ENCODE measurements at places on chromosomes 11 and 22.

- DNase-seq: no peak
These were observed 375.3 kb downstream of the LUZP2 start for GRCh38 chr11:24872186-24872585.

GRCh38 chr11:129189646-129190045 is 2.5 kb downstream of the ARHGAP32 start:
- DNase-seq: no peak

- DNase-seq: no peak
These were observed 230.7 kb upstream of the CHORDC1 start for GRCh38 chr11:90453525-90453924.

DNA sequence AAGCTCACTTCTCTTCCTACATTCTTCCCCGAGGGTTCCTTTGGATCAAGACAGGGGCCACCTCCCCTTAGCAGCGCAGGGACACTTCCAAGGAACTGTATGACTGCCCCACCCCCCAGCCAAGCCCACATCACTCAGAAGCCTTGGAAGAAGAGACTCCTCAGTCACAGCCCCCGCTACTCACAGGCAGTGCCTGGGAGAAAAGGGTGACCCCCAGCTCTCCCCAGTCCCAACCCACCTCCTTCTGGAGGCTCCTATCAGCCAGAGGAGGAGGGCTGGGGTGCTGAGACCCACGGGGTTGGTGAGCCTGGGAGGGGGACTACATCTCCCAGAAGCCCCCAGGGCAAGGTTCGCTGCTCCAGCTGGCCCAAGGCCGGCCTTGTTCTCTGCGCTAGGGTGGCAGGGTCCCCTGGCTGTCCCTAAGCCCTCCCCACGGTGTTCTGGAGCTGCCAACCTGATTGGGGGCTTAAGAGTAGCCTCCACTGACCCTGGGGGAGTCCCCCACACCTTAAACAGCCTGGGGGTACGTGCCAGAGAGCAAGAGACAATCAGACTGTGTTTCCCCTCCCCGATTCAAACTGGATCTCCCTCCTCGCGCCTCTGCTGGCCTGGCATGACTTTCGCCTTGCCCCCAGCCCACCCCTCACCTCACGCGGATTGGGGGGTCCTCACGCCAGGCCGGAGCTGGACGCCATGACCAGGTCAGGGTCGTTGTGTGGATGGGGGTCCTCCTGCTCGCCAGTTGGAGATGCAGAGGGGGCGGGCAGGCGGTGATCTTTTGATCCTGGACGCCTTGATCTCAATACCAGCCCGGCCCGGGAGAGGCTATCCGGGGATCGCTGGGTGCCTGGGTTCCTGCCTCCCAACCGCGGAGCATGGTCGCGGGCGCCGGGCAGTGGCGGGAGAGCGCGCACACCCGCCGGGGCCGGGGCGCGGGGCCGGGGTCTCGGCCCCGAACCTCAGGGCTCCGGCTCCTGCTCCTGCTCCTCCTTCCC is 838 bp downstream of the BCL9L start:
- DNase-seq: peak; percentile 41

DNA sequence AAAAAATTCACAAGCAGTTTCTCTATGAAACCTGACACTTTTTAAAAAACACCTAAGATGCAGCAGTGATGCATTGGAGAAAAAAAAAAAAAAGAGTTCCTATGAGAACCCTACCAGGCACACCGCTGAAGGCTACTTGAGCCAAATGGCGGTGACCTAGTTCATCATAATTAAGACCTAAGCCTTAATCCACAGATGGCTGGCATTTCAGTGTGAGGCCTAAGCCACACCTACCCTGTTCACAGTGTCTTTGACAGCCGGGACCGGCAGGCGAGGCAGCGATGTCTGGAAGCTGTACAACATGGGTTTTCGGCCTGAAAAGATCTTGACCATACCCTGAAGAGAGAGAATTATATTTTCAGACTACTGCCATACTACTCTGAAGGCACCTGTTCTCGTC is 38.0 kb downstream of the CPT1A start:
- no peak for DNase-seq

DNA sequence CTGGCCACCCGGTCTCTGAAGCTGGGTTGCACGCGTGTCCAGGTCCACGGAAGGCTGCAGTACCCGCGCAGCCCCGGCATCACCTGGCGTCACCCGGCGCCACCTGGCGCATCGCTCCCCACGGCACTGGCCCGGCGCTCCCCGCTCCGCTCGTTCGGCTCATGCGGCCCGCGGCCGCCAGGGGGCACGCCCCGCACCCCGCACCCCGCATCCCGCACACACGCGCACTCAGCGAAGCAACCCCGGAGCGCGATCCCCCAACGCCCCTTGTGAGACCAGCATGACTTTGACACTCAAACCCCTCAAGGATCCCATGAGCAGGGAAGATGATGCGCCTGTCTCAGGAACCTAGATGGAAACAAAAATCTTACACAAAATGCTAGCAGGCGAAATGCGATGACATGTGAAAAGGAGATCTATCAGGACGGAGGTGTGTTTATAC is 11.9 kb downstream of the B3GNT6 start:
- no peak for DNase-seq

- no peak for DNase-seq
These were observed 45.9 kb upstream of the GPR83 start for GRCh38 chr11:94447149-94447548.

- no peak for DNase-seq
These were observed 599.3 kb upstream of the LRRC4C start for GRCh38 chr11:42058794-42059193.
